ENCODE measurements at places on chromosomes 1 and 21. TPM values are rescaled to one million over a fixed set of nuclear protein-coding genes. Genes with fewer than 3 reads are reported as not detected.

The LMX1A gene
- not detected for total RNA-seq

The ASTN1 gene
- not detected for total RNA-seq

The RGS1 gene
- total RNA-seq = not detected

The FCRL1 gene
- total RNA-seq = not detected

The LRRC71 gene
- 0.11 TPM for total RNA-seq

The NUP210L gene
- total RNA-seq = 0.11 TPM

The AJAP1 gene
- total RNA-seq = not detected

The AVPR1B gene
- not detected for total RNA-seq

The SLC1A7 gene
- total RNA-seq = not detected

The ETV3L gene
- total RNA-seq = not detected

GRCh38 chr1:42358791-42359190 is 21.8 kb upstream of the RIMKLA start:
- DNase-seq = no peak

- DNase-seq = no peak
Observed at GRCh38 chr1:111789666-111790316, 34.1 kb downstream of the DDX20 start.

DNA sequence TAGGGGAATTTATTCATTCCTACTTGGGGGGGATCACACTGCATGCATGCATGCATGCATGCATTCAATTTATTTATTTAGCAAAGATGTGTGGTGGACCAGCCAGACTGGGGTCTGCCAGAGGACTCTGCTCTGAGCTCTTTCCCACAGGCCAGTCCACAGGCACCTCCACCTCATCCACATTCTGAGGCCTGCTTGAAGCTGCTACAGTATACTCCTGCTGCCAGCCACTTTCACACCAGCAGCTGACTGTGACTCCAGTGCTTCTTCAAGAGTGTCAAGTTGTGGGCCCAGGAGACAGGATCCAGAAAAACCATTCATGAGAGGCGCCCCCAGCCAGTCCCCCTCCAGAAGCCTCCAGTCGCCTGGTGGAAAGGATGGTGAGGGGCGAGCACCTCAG is 30.9 kb downstream of the SSBP3 start:
- no peak for DNase-seq

GRCh38 chr1:204716660-204717059 is 31.1 kb upstream of the LRRN2 start:
- no peak for DNase-seq

DNA sequence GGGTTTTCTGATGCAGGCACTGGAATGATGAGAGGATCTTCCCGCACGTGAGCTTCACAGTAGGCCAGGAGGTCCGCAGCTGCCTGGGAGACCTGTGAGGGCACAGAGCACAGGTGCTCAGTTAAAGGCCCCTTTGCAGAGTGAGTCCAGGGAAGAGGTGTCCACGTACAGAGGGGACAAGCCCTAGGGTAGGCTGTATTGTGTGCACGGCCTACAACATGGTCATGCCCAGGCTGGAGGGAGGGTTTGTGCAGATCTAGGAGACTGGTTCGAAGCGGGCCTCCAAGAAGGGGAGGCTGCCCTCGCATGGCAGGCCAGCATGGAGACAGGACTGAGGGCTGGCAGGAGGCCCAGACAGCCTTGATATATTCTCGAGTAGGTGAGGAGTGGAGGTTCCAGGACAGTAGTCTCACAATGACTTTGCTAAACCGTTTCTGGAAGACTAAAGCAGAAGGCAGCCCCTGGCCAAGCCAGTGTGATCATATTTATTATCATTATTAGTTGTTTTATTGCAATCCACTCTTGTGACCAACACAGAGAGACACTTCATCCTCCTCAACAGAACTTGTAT is 48.0 kb upstream of the B3GALNT2 start:
- no peak for DNase-seq

DNA sequence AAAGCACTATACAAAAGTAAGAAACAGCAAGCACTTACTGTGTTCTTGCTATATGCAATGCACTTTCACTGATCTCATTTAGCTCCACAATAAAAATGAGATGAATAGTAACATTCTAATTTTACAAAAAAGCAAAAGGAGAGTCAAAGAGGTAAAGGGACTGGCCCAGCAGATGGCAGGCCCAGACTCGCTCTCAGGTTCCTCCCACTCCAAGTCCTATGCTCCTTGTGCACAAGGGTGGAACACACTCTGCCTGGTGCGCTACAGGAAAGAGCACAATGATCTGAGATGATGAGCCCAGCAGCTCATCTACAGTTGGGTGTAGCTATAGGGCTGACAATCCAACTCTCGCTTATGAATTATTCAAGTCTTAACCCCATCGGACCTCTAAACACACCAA is 94.1 kb upstream of the LYST start:
- DNase-seq = no peak

DNA sequence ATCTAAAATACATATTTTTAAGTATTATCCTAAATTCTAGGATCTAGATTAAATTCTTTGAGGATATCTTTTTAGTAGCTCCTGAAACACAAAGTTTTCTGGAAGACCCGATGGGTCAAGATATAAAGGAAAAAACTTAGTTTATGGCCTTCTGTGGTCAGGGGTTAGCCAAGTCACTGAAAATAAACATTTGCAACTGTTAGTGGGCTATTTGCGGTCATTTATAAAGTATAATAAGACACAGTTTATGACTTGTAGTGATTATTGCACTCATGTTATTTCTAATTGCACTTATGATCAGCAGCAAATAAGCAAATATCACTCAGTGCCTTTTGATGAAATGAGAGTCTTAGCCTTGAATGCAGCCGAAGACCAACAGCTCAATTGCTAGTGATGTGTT is 183.3 kb downstream of the NFIA start:
- no peak for DNase-seq

DNA sequence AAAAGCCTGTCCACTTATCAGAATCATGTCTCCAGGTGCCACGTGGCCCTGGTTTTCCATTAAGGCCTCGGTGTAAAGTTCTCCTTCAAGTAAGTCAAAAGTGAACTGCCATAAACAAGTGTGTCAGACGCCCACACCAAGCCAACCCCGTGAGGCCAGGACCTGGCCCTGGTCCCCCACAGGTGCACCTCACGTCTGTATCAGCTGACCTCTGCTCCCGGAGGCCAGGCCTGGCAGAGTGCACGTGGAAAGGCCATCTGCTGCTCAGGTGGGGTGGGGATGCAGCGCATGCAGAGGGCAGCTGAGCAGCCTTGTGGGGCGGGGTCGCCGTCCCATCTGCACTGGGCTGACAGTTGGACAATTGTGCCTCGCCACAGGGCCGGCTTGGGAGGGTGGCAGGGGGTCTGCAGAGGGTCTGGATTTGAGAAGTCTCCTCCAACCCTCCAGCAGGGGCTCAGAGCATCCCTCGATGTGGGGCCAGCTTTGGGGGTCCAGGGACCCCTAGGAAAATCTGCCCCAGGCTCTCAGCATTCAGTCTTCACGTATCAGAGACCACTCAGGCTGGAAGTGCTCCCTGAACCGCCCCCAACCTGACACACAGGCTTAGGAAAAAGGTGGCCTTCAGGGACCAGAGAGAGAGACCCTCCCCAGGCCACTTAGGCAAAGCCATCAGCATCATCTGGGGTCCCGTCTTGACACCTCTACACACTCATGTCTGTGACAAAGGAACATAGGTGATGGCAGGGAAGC is 3.0 kb downstream of the SLC19A1 start:
- DNase-seq = no peak

DNA sequence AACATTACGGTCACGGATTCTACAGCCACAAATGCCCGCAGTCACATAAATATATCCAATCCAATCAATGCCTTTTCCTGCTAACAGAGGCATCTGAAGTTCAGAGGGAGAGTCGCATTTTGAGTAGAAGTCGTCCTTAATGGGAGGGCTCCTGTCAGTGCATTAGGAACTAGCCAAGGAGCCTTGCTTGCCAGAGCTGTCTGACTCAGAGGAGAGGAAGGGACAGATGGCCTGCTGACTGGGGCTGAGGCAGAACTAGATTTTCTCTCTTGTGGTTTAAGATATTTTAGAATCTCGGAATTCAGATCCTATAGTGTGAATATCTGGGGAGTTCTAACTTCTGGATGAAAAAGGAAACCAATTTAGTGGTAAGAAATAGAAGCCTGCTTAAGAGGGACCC is 10.6 kb downstream of the XKR8 start:
- no peak for DNase-seq

DNA sequence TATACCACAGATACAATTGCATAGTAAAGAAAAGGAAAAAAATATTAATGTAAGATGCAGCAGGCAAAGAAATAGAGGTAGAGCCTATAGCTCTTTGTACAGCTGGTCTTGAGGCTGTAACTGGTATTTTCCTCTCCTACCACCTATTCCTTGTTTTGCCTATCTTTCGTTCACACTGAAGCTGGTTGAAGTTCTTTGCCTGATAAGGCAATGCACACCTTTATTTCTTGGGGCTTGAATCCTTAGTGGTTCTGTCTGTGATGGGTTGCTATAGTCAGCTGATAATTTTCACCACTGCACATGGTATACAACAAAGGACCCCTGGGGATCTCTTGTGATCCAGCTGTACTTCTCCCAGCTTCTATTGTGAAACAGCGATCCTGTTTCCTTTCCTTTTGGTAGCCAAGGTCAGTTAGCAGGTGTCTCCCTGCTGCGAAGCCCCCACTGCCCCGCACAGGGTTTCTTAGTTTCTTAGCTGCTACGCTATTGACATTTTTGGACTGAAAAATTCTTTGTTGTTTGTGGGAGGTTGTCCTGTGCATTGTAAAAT is 9.9 kb upstream of the TSNAX start:
- no peak for DNase-seq

DNA sequence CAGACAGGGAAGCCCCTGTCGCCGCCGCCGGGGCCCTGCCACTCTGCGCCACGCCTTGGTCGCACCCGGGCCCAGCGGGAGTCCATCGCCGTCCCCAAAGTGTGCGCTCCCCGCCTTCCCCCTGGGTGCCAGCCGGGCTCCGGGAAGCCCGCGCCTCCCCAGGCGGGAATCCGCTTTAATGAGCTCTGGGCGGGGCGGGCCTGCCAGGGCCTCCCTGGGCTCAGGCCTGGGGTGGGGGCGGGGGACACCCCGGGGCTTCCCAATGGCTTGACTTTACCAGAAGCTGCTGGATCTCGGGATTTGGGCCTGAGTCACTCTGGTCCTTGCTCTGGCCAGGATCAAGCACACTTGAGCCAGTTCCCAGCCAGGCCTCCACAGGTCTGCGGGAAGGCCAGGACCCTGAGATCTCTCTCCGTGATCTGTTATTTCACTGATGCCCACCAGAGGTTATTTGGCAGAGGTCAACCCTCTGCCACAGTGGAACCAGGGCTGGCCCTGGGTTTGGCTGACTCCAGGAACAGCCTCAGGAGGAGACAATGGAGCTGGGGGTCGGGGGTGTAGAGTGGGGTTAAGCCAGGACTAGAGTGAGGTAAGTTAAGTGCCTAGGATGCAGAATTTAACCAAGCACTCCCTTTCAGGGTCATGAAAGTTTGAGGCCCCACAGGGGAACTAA is 178.4 kb upstream of the EDN2 start:
- DNase-seq = no peak

- DNase-seq = no peak
Observed at GRCh38 chr1:193438771-193439170, 252.4 kb upstream of the B3GALT2 start.

GRCh38 chr1:207673399-207673798 is 28.5 kb downstream of the CR1L start:
- DNase-seq = no peak

GRCh38 chr1:178102218-178102617 is 8.3 kb downstream of the RASAL2 start:
- DNase-seq = no peak

DNA sequence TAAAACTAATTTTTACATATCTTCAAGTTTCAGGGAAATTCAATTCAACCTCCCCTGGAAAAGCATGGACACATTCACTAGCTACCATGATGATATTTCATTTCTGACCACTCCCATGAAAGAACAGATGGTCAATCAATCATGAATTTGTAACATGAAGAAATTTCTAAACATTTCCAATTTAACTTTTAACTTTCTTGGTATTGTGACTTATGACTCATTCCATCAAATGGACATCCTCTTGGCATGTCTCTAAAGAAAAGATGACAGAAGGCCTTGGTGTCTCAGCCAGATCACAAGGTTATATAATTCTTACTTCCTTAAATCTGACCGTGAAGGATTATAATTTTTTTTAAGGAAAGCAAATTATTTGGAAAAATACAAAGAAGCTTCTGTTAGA is 10.5 kb upstream of the MCOLN3 start:
- no peak for DNase-seq

GRCh38 chr1:219669042-219669441 is 56.1 kb upstream of the ZC3H11B start:
- no peak for DNase-seq

GRCh38 chr1:39576016-39576657 is 453 bp downstream of the PABPC4 start:
- no peak for DNase-seq

DNA sequence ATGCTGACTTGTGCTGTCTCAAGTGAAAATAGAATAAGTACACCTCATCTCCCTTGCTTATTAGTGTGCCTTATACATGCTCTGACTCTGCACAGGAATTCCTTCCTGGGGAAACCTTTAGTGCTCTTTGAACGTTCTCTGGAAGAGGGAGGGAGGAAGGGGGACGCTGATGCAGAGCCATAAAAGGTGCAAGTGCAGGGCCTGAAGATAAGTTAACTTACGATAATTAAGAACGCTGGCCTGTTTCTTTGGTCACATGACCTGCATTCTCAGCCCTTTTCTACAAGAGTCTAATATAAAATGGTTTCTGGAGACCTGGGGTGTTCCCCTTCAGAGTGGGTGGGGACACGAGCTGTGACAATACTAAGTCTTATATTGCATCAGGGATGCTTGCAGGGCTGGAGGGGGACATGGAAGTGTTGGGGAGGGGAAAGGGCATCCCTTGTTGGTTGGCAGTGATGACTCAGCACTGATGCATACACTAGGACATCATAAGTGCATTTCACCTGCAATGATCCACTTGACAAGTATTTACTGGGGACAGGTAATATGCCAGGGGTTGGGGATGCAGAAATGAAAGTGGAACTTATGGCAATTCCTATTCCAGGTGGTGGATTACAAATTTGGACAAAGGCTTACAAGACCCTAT is 26.3 kb upstream of the KIAA0040 start:
- DNase-seq = no peak

DNA sequence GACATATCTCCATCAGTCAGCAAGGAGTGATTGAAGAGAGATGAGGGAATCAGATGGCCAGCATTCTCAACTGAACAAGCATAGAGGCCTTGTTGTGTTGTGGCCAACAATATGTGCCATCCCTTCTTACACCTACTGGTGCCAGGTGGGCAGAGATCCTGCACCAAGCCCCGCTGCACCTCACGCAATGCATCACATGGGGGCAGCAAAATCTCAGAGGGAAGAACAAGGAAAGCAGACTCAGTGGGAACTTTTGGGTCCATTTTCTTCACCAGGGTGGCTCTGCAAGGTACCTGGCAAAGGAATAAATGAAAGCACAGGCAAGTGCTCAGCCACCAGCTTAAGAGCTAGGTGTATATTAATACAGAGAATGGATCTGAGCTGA is 33.2 kb downstream of the HSD3B2 start:
- no peak for DNase-seq

- no peak for DNase-seq
Observed at GRCh38 chr1:114234408-114235124, 80.9 kb upstream of the SYT6 start.

All from pulmonary artery endothelial cell (primary cell).